ENCODE measurements at places on chromosomes 12 and 14.
A peak's percentile ranks its signal among the peaks of the same experiment; 100 is the strongest.

GRCh38 chr12:75447691-75448393 lies 32.7 kb upstream of the GLIPR1 start:
- DNase-seq, result no peak

DNA sequence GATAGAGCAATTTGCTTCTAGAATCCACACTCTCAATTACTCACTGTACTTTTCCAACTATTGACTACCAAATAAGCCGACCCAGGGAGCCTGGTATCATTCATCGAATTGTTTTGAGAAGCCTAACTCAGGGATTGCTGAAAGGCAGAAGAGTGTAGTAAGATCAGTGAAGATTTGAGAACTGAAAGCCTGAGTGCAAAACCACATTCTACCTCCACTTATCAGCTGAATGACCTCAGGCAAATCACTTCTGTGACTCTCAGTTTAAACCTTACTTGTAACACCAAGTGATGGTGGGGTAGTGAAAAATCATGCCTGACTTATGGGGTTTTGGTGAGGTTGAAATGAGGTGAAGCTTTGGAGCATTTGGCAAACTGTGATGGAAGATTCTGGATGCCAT lies 126.1 kb upstream of the MAX start:
- no peak for DNase-seq

DNA sequence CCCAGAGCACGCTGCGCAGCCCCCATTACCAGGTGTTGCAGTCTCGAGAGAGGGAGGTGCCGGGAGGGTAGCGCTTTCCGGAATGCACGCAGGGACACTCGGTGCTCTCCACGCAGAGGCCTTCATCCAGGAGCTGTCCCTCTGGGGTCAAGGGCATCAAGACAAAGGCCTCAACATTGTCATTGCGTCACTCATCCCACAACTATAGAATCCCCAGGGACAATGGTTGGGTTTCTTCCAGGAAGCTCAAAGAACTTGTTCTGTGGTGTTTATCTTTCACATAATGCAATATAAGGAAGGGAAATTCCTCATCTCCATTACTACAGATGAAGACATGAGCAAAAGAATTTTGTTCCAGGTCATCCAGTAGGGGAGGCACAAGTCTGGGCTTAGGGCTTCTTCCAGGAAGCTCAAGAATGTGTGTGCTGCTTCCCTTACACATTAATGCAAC lies 52.1 kb downstream of the VWF start:
- DNase-seq, result no peak

DNA sequence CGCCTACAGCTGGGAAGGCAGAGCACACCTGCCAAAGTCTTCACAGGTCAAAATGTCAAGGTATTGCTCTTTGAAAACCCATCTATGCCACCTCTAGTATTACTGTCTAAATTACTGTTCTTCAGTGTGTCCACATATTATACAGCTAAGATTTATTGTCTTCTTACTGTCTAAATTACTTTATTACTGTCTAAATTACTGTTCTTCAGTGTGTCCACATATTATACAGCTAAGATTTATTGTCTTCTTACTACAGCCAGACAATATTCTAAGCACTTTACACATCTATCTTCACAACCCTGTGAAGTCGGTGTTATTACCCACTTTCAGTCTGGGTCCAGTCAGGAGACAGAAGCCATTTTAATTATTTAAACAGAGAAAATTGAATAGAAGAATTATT lies 173.9 kb downstream of the MYRFL start:
- DNase-seq, result no peak

DNA sequence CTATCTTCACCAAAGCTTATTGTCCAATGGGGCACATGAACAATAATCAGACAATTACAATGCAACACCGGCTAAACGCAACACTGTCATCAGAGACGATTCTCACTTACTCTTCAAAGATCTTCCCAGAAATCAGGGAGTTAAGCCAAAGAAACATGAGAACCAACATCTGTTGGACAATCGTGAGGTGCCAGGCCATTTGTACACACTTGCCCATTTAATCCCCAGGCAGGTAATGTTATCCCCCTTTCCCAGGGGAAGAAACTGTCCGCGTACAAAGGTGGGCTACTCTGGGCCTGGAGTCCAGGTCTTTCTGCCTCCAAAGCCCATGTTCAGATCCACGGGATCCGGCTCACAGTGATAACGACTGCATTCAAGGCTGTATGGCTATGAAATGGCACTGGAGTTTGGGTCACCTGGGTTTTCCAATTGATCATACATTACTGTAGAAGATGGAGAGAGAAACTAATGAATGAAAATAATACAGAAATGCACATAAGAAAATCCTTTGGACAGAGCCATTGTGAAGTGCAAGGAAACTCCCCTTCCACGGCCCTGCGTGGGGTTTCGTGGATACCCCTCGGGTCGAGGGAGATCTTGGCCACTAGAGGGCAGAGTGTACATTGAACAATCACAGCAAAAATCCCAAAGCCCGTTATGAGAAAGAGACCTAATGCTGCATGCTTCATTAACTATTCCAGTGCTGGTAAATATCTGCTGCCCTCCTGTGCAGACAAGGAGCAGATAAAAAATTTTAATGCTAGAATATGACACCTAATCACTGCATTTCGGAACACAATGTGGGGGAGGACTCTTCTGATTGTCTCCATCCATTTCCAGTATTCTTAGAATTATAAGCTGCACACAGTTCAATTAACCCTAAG lies 111.4 kb downstream of the EGLN3 start:
- peak; percentile 38 for DNase-seq

DNA sequence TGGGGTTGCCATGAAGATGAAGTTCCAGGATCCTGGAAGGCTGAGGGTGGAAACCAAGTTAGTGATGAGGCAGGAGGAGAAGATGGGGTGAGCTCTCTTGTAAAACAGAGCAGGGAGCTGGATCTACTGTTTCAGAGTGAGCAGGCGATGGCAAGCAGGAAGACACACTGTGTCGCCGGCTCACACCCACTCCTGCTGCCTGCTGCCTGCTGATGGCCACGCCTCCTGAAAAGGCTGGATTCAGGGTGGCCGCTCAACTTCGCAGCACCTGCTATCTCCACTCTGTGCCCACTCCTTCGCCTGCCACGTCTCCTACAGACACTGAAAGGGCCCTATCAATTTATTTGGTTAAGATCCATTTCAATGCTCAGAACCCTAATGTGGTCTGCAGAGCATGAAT lies 96.1 kb downstream of the RBM19 start:
- DNase-seq, result no peak

- DNase-seq, result peak; percentile 22
These were observed 91.0 kb downstream of the LRRC74A start for GRCh38 chr14:76917158-76917596.

- DNase-seq, result no peak
These were observed 14.3 kb upstream of the GTF2A1 start for GRCh38 chr14:81235096-81235495.

DNA sequence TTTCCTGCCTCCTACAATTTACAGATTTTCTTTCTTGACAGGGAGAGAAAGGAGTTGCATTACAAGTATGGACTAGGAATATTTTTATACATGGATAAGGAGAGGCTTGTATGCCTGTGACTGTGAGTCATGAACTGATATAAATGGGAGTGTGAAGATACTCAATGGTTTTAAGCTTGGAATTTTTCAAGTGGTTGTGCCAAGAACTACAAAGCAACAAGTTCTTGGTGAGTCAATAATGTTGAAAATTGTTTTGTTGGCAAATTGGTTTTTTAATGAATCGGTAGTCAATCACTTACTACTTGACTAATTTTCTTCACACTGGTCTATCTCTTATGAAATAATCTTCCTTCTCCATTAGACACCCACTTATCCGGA lies 58.9 kb upstream of the HMGA2 start:
- DNase-seq, result no peak

DNA sequence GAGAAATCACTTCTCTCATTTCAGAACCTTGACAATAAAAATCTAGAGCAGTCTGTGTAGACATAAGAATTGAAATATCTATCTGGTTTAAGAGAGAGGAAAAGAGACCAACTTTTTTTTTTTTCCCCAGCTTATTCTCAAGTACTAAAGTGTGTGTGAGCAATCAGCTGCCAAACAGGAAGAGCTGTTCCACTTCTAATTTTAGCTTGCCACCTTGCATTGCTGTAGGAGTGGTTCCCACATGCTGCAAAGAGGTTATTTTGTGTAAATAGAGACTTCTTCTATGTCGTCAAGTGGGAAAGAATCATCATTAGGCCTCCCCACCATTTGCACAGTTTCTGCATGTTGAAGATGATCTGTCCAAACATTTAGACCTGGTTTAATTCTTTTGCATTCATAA lies 142.6 kb downstream of the NPAS3 start:
- no peak for DNase-seq

DNA sequence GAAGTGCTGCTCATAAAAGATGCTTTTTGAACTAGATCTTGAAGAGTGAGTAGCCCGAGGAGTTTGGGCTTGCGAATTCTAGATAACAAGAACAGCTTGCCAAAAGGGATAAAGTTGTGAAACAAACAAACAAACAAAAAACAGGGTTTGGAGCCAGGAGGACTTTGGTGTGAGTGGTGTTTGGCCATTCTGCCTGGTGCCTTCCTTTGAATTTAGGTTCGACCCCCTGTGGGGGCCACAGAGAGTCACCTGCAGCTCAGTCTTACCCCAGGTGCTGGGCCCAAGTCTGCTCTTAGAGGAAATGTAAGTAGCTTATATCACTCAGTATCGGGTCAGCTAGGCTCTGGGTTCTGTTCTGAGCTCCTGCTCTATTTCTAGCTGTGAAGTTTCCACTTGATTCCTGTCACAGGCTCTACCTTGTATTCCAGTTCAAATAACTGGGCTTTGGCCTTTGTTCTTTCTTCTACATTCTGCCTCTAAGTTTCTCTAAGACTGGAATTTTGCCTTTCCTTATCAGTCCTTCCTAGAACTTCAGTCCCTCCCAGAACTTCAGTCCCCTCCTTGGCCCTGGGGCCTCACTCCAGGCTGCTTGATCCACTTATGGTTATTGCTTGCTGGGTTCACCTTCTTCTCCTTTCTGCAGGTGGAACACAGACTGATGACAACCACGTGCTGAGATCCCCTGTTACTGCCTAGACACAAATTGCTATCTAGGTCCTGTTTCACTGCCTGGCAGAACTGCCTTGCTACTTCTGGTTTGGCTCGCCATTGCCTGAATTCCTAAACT lies 20.5 kb upstream of the DUSP6 start:
- no peak for DNase-seq

DNA sequence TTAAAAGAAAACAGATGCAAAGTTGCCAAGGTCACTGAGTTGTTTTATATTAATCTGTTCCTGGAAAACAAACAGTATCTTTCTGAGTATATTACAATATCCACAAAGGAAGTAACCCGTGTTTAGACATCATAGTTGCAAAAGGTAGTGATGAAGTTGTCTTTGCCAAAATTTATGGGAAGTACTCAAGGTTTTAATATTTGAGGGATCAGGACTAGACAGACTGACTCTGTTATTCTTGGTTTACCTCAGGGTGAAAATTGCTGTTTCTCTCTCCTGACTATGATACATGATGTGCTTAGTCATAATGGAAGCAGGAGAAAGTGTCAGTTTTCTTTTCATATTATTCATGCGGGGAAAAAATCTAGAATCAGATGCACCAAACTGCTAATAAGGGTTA lies 28.3 kb downstream of the TMEM233 start:
- DNase-seq, result no peak

DNA sequence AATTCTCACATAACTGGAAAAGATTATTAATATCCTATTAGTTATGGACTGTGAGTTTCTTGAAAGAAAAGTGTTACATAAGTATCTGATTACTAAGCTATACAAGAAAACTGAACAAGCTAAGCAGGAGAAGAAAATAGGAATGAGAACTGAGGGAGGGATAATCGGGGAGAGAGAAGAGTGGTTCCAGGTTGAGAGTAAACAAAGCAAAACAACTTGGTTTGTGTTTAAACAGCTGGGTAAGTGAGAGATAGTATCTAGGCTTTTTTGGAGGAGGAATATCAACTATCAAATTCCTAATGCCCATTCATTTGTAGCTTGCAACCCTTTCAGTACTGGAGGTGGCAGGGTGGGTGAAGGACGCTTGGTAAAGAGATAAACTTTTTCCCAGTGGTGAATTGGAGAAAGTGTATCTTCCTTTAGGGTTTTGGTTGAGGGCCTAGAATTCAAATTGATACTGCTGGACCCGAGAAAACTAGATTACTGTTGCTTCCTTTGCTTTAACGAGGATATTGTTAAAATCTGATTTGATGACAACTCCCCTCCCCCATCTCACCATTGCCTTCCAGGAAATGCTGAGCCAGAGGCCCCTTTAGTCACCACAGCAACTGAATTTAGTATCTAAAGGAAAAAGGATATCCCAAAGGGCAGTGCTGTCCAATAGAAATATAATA lies 2.0 kb upstream of the SLC2A3 start:
- no peak for DNase-seq

- DNase-seq, result no peak
These were observed 452.1 kb downstream of the BCAT1 start for GRCh38 chr12:24496755-24497154.

DNA sequence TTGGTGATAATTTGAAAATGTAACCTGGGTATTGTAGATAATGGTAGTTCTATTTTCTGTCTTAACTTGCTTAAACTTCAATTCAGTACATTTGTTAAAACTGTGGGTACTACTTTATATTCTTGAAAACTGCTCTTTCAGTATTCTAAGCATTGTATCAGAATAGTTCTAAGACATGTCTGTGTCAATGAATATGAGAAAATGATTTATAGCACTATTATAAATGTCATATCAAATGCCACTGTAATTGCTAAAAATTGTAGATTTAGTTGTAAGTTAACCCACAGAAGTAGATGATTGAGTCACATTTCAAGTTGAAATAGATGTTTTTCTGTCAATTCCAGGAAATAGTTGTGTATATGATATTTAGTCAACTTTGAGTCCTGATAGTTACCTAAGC lies 2.4 kb downstream of the NAA30 start:
- DNase-seq, result no peak

DNA sequence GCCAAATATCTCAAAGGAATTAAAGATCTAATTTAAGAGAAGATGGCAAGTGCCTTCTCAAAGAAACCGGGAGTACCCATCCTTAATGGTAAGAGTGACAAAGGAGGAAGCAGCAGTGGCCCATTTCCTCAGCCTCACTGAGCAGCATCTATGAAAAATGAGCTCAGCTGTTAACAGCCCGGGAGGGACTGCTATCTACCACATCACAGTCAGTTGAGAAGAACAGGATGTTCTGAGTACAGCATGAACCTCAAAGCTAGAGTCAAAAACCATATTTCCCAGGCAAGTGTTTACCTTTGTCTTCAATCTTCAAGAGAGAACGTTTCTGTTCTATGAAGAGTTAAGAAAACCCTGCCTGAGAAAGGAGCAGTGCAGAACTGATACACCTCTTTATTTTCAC lies 115.0 kb downstream of the BTG1 start:
- DNase-seq, result peak; percentile 46
